Activated naive CD8-positive, alpha-beta T cell treated with anti-CD3 and anti-CD28 coated beads for 36 hours (primary cell): ENCODE measurements at places on chromosomes 16 and 17. TPM values are rescaled to one million over a fixed set of nuclear protein-coding genes. Genes with fewer than 3 reads are reported as not detected.

- DNase-seq, result no peak
- H3K27ac ChIP-seq, result no peak overlapping the region
- no peaks in the 10 kb centered on the region for H3K27me3 ChIP-seq
- no peak overlapping the region for H3K4me3 ChIP-seq
These were observed 11.4 kb downstream of the ZDHHC7 start for GRCh38 chr16:84999857-85000480.

DNA sequence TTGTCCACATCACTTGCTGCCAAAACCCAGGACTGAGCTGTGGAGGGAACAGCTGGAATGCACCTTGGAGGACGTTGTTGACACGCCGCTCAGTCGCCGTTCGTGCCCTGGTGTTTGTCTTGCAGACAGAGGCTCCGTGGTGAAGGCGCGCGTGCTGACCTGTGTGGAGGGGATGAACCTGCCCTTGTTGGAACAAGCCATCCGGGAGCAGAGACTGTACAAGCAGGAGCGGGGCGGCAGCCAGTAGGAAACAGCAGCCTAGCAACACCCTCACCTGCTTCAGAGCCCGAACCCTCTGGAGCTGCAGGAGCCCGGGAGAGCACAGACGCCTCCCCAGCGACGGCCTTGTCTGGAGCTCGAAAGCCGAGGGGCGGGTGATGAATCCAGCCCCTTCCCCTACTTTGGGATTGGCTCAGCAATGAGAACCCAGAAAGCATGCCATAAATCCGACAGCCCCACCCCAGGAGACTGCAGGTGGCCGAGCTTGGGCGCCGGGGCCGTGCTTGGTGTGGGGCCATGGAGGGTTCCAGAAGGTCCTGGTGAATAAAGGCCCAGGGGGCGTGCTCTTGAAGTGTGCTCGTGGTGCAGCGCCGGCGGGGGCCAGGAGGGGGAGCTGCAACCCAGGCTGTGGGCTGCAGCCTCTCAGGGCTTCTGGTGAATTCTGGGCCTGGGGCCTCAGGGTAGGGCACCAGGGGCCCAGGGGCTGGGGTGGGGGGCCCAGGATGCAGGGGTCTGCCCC, 470 bp upstream of the CDK3 start:
- no peaks in the 10 kb centered on the region for H3K36me3 ChIP-seq
- DNase-seq, result peak; percentile 69
- no peak overlapping the region for H3K27ac ChIP-seq
- H3K4me3 ChIP-seq, result no peak overlapping the region
- H3K27me3 ChIP-seq, result no peaks in the 10 kb centered on the region
- H3K4me1 ChIP-seq, result peaks cover 15% of the 10 kb centered on the region

DNA sequence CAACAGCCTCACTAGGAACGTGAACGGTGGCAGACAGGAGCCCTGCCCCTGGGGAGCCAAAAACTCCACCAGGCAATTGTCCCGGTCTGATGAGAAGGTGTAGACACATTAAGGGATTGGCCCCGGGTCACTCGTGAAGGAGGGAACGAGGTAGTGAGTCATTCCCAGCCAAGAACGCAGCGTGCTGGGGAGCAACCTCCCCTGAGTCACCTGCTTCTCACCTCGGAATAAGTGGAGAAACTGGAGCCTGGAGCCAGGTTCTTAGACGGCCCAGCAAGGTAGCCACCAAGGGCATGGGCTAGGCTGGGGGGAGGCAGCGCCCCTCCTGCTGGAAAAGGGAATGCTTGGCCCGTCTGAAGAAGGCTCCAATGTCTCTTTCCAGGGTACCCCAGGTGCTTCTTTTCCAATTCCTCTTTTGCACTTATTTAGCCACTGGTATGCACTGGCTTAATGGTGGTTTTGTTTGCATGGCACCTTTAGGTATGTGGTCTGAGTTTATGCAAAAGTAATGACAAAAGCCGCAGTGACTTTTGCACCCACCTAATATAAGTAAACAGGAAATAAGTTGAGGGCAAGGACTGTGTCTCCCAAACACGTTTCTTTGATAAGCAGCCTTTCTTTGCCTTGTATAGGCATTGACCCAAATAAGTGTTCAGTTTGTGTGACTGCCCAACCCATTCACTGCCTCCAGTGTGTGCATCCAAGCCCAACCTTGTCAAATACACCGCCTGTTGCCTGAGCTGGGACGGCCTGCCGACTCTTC, 1.8 kb upstream of the HELZ start:
- H3K4me3 ChIP-seq, result peak overlapping the region; percentile 61
- H3K36me3 ChIP-seq, result peaks cover 8% of the 10 kb centered on the region
- no peak overlapping the region for H3K27ac ChIP-seq
- H3K27me3 ChIP-seq, result no peaks in the 10 kb centered on the region
- H3K4me1 ChIP-seq, result peaks cover 22% of the 10 kb centered on the region
- no peak for DNase-seq

DNA sequence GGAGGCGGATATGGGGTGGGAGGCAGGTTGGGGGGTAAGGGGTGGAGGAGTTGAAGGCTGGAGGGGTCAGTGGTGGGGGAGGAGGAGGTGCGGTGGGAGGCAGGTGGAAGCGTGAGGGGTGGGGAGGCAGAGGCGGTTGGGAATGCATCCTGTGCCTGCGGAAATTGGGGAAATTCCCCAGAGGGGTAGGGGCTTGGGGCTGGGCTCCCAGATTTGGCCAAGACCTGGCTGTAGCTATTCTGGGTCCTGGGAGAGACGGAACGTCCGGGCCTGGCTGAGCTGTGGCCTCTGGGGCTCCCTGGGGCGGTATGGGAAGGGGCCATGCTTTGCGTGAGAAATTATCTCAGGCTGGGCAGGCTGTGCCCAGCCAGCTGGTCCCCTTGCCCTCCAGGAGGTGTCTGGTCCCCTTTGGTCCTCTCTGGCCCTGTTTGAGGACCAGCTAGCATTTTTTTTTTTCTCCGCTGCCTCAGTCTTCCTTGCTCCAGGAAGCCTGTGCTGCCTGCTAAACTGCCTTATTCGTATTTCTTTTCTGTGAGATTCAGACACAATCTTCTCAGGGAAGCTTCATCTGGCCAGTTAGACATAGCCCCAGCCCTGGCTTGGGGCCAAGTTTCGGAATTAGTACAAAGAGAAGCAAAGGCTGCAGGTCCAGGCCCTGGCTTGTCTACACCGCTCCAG, 7.3 kb upstream of the TRPV2 start:
- no peaks in the 10 kb centered on the region for H3K36me3 ChIP-seq
- peaks cover 3% of the 10 kb centered on the region for H3K4me1 ChIP-seq
- H3K4me3 ChIP-seq, result no peak overlapping the region

DNA sequence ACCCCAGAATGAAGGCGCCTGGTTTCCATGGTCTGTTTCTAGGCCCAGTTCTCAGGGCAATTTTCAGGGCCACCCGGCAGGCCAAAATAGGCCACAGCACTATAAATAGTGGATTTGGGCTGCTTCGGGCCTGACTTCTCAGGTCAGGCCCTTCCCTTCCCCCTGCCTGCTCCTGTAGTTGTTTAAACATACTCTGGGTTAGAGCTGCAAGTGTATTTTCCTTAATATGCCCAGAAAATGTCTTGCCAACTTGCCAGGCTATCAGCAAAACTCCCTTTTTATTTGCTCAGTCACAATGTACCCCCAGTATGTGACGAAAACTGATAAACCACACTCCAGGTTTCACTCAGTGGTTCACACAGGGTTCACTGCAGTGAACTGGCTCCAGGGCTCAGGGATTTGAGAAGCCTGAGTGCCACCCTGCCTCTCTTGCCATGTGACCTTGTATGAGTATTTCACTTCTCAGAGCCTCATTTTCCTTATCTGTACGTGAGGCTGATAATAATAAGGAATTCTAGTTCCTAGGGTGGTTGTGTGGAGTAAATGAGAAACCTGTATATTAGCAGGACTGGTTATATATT, 76.5 kb downstream of the GPRC5B start:
- H3K27ac ChIP-seq, result no peak overlapping the region
- H3K36me3 ChIP-seq, result peaks cover 6% of the 10 kb centered on the region
- peaks cover 13% of the 10 kb centered on the region for H3K4me1 ChIP-seq
- H3K27me3 ChIP-seq, result no peaks in the 10 kb centered on the region
- DNase-seq, result no peak

The PRDM7 gene
- not detected for total RNA-seq

GRCh38 chr16:6864244-6864643, 468.4 kb upstream of the RBFOX1 start:
- DNase-seq, result no peak
- H3K36me3 ChIP-seq, result no peaks in the 10 kb centered on the region
- H3K4me1 ChIP-seq, result no peaks in the 10 kb centered on the region

The CDH13 gene
- total RNA-seq, result not detected

The USP32 gene
- 26.7 TPM for total RNA-seq

- peaks cover 10% of the 10 kb centered on the region for H3K4me1 ChIP-seq
- H3K27me3 ChIP-seq, result peaks cover 26% of the 10 kb centered on the region
- no peak overlapping the region for H3K4me3 ChIP-seq
- no peaks in the 10 kb centered on the region for H3K36me3 ChIP-seq
- DNase-seq, result no peak
These were observed 8.5 kb upstream of the ZFHX3 start for GRCh38 chr16:73056448-73056847.

The KRTAP3-2 gene
- total RNA-seq, result not detected

- H3K4me3 ChIP-seq, result no peak overlapping the region
- H3K27me3 ChIP-seq, result peaks cover 3% of the 10 kb centered on the region
- no peak for DNase-seq
- H3K4me1 ChIP-seq, result peaks cover 9% of the 10 kb centered on the region
- H3K36me3 ChIP-seq, result no peaks in the 10 kb centered on the region
These were observed 4.4 kb downstream of the PRSS36 start for GRCh38 chr16:31145398-31145990.

DNA sequence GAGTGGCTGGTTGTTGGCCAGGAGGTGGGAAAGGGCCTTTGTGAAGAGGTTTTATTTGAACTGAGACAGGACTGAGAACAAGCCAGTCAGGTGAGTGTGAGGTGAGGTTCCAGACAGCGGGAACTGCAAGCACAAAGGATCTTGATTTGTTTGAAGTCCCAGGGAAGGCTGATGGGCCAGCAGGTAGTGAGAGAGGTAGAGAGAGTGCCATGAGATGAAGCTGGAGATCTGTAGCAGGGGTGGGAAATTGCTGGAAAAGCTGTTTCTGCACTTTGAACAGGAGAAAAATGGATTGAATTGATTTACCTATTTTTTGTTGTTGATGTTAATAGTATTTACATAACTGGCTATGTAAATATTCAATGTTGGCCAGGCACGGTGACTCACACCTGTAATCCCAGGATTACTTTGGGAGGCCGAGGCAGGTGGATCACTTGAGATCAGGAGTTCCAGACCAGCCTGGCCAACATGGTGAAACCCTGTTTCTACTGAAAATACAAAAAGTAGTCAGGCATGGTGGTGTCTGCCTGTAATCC, 7.7 kb upstream of the DCTPP1 start:
- no peak overlapping the region for H3K4me3 ChIP-seq
- H3K4me1 ChIP-seq, result peaks cover 8% of the 10 kb centered on the region
- H3K36me3 ChIP-seq, result peaks cover 3% of the 10 kb centered on the region
- no peak overlapping the region for H3K27ac ChIP-seq
- no peaks in the 10 kb centered on the region for H3K27me3 ChIP-seq
- DNase-seq, result no peak

- H3K4me3 ChIP-seq, result no peak overlapping the region
- peaks cover 30% of the 10 kb centered on the region for H3K36me3 ChIP-seq
- no peak overlapping the region for H3K27ac ChIP-seq
- H3K4me1 ChIP-seq, result peaks cover 1% of the 10 kb centered on the region
- H3K27me3 ChIP-seq, result no peaks in the 10 kb centered on the region
These were observed 24.4 kb downstream of the TRIM16 start for GRCh38 chr17:15659663-15660062.

GRCh38 chr16:86891631-86892030, 313.3 kb downstream of the FOXL1 start:
- no peak overlapping the region for H3K4me3 ChIP-seq
- H3K36me3 ChIP-seq, result no peaks in the 10 kb centered on the region
- DNase-seq, result no peak
- H3K27ac ChIP-seq, result no peak overlapping the region

- no peaks in the 10 kb centered on the region for H3K4me1 ChIP-seq
- H3K27ac ChIP-seq, result no peak overlapping the region
- DNase-seq, result no peak
These were observed 73.2 kb downstream of the MYH10 start for GRCh38 chr17:8557176-8557806.

GRCh38 chr16:88782454-88783390, 2.3 kb downstream of the PIEZO1 start:
- peaks cover 38% of the 10 kb centered on the region for H3K4me1 ChIP-seq
- no peaks in the 10 kb centered on the region for H3K27me3 ChIP-seq

GRCh38 chr16:53864819-53865493, 161.0 kb downstream of the FTO start:
- H3K4me3 ChIP-seq, result no peak overlapping the region
- H3K27me3 ChIP-seq, result no peaks in the 10 kb centered on the region
- peak overlapping the region; percentile 12 for H3K27ac ChIP-seq
- H3K4me1 ChIP-seq, result peaks cover 15% of the 10 kb centered on the region
- H3K36me3 ChIP-seq, result peaks cover 62% of the 10 kb centered on the region
- peak; percentile 10 for DNase-seq

- H3K36me3 ChIP-seq, result no peaks in the 10 kb centered on the region
- no peaks in the 10 kb centered on the region for H3K4me1 ChIP-seq
- peaks cover 5% of the 10 kb centered on the region for H3K27me3 ChIP-seq
- no peak overlapping the region for H3K27ac ChIP-seq
These were observed 67.0 kb downstream of the PLCG2 start for GRCh38 chr16:81846105-81846504.
